ENCODE measurements at places on chromosomes 11 and 22.

DNA sequence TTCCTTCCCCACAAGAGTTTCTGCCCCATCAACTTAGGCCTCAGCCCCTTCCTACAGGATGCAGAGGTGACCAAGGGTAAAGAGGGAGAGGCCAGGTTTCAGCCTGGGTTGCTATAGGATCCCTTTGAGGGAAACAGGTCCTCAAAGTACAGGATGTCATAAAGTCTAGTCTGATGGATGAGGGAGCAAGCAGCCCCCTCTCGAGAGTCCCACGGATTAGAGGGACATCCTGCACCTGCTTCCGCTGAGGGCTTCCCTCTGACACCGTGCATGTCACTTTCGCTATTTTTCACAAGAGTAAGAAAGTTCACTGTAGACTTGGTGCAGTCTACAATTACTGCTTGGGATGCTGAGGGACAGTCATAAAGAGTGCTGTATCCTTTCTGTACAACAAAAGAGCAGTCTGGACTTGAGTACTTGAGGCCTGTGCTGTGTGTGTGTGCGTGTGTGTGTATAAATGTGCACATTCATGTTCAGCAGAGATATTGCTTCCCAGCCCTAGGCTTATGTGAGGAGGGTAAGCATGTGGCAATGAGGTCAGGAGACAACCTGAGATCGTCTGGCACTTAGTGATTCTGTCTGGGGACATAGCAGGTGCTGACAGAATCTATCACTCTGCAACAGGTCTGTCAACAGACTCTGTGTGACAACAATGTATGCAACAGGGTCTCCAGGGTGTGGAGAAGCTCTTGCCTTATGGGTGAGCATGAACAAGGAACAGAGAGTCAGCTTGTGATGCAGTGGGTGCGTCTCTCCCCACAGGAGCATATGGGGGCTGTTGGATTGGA lies 18.0 kb upstream of the CHST1 start:
- DNase-seq = no peak

DNA sequence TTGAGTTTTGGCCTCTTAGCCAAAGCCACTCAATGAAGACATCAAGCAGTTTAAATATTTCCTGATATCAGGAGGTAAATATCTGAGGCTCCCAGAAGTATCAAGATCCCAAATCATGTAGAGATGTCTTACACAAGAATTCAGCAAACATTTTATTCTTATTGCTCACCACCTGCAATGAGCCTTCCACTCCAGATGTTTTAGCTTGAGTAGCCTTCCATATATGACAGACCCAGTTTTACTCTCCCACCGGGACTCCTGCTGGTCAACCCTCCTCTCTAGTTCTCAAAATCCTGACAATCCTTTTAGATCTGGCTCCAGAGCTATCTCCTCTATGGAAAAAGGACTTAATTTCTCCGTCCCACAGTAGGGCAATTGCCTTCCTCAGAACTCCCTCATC lies 404.4 kb downstream of the KCNA4 start:
- no peak for DNase-seq

GRCh38 chr11:66338276-66339161 lies 2.3 kb upstream of the RIN1 start:
- DNase-seq = no peak

DNA sequence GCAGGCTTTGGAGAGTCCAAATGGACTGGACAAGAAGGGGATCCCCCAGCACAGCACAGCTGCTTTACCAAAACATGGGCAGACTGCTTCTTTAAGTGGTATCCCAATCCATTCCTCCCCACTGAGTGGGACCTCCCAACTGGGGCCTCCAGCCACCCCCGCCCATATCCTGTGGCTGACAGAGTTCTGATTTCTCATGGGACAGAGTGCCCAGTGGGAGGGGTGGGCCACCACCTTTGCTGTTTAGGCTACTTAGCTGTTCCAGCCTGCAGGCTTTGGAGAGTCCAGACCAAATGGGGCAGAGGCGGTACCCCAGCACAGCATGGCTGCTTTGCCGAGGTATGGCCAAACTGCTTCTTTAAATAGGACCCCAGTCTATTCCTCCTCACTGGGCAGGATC lies 26.9 kb upstream of the DEUP1 start:
- no peak for DNase-seq

GRCh38 chr22:20779014-20779817 lies 5.3 kb downstream of the SERPIND1 start:
- no peak for DNase-seq

DNA sequence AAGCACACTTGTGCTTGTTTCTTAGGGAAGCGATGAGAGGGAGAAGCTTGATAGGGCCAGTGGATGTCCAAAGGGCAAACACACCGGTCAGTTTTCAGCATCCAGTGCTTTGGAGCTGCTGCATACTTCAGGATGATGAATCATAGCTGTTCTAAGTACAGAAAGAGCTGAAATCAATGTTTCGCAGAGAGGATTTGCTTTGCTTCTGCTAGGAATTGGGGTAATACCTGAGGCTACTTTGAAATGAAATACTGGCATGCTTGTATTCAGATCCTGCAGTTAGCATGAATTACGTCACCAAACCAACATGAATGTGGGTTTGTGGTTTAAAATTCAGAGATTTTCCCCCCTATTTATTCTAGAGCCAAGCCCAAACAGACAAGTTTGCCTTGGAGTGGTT lies 41.7 kb upstream of the SC5D start:
- DNase-seq = no peak

Measured in activated CD4-positive, alpha-beta T cell treated with anti-CD3 and anti-CD28 coated beads, Interleukin-2, amount 50 U/mL, for 4 hours (primary cell).